Stimulated activated CD8-positive, alpha-beta memory T cell treated with anti-CD3 and anti-CD28 coated beads, Interleukin-4, amount 100 ng/mL, for 1 hour (primary cell): ENCODE measurements at places on chromosomes 6 and 20.

DNA sequence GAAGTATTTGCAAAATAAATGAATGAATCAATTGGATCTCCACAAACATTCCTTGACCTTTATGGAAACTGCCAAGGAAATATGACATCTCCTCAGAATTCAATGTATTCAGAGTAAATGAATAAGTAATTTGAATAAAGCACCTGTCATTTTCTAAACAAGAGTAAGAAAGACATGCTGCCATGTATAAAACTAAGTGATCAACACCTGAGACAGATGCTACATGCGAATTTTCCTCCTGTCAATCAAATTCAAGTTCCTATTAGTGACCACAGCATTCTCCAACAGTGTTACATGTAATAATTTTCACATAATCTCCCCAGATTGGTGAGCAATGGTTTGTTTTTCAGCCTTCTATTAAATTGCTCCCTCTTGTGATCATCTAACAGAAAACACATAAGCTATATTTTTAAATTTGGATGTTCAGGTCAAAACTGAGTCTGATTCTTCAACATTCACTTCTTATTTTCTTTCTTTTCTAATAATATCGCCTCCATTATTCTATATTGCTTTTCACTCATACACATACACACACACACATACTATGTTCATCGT lies 163.2 kb upstream of the RNF217 start:
- DNase-seq: no peak

GRCh38 chr6:127515794-127516661 lies 3.1 kb downstream of the MTCL3 start:
- DNase-seq: peak; percentile 8

DNA sequence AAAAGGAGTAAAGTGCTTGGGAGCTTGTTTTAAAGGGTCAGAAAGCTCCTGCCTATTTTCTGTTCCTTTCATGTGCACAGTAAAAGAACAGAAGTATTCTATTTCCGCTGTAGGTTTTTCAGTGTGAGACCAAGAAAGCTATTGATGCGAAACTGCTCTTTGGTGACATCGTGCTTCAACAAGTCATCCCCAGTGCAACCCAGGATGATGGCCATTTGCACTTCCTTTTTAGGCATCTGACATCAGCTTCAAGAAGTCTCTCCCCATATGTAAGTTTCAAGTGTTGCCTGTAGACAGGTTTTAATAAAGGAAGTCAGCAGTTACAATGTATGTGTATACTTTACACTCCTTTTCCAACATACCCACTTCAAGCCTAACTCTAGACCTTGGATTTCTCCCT lies 131.6 kb downstream of the RFX6 start:
- no peak for DNase-seq

- no peak for DNase-seq
Measured at GRCh38 chr6:6951355-6951754, 156.4 kb upstream of the RREB1 start.

GRCh38 chr6:136579800-136580199 lies 29.6 kb upstream of the MAP7 start:
- DNase-seq: no peak

GRCh38 chr6:155614606-155615005 lies 159.0 kb upstream of the NOX3 start:
- DNase-seq: no peak

GRCh38 chr6:118674772-118675171 lies 23.4 kb upstream of the CEP85L start:
- no peak for DNase-seq

GRCh38 chr20:63309261-63310071 lies 16.5 kb downstream of the COL20A1 start:
- DNase-seq: no peak

- DNase-seq: no peak
Measured at GRCh38 chr6:19998541-19998940, 161.4 kb downstream of the ID4 start.

- DNase-seq: no peak
Measured at GRCh38 chr20:63217706-63218105, 1.8 kb upstream of the YTHDF1 start.

DNA sequence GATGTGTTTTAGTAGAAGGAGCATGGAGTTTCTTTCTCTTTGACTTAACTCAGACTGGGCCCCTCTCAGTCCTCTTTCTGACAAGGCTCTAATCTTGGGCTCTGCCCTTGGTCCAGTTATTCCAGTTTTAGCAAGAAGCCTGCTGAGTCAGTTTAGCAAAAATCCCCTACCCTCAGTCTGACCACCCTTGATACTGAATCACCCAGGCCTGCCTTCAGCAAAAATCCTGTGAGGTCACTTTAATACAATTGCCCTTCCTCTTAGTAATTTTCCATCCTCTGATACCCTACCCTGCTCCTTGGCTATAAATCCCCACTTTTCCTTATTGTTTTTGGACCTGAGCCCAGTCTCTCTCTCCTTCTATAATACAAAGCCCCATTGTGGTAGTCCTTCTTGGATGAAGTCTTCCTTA lies 326.7 kb upstream of the NOX3 start:
- DNase-seq: no peak

- DNase-seq: no peak
Measured at GRCh38 chr20:45060294-45060693, 40.6 kb downstream of the KCNS1 start.

- DNase-seq: no peak
Measured at GRCh38 chr20:5146871-5147592, 20.2 kb downstream of the CDS2 start.

DNA sequence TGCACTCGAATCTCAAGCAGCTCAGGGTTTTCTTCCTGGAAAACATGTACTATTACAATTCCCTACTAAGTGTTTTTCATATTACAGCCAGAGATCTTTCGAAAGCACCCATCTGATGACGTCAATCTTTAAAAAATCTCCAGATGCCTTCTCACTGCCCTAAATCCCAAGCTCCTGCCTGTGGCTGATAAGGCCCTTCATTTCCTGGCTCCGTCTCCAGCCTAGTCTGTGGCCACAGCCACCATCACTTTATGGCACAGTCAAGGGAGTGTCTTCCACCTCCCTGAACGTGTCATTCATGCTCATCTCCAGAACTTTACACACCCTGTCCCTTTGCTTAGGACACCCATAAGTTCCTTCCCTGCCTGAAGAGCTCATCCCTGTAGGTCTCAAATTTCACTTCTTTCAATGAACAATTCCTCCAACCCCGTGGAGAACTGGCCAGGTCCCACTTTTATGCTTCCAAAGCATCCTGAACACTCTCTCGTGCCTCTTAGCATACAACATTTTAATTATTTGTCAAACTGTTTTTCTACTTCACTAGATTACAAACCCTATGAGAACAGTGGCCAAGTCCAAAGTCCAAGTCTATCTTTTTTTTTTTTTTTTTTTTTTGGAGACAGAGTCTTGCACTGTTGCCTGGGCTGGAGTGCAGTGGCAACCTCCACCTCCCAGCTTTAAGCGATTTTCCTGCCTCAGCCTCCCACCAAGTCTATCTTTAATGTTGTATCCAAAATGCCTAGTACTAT lies 106.1 kb upstream of the AGPAT4 start:
- no peak for DNase-seq

- DNase-seq: no peak
Measured at GRCh38 chr20:38202982-38203293, 37.9 kb upstream of the TGM2 start.

DNA sequence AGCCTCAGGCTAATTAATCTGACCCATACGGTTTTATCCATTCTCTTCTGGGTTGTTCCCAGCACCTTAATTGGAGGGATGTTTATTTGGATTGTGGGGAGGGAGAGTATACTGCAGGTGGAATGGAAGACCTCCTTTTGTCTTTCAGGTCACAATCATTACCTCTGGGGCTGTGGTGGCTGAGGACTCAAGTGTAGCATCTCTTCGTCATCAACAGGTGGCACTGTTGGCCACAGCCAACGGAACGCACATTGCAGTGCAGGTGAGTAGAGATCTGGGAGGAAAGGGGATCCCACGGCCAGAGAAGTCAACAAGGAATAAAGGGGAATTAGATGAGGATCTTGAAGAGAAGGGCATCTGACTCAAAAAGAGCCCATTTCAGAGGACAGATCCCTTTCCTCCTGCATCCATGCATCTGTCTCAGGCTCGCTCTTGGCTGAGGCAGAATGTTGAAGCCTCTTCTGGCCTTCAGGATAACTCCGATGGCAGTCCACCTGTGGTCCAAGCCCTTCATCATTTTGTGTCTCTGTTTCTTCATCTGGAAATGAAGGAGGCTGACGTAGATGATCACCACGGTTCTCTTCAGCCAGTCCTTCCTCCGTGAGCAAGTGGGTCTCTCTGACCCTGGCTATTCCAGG lies 3.2 kb upstream of the DEF6 start:
- no peak for DNase-seq

DNA sequence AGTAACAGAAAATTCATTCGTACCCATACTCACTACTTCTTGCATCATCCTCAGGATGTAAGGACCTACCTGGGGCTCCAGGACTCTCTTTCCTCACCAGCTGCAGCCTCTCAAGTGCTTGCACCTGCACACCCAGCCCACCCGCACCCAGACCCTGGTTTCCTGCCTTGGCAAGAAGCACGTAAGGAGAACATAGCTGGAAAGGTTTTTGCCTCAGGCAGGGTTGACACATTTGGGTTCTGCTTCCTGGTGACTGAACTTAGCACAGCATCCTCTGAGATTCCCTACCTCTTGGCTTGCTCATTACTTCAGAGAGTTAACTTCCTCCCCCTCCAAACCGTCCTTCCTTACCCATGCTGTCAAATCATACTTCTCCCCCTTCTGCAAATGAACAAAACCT lies 556.9 kb downstream of the CD83 start:
- DNase-seq: no peak

- DNase-seq: no peak
Measured at GRCh38 chr6:25684565-25684964, 32.5 kb downstream of the SCGN start.

- no peak for DNase-seq
Measured at GRCh38 chr6:78629154-78629721, 238.1 kb upstream of the IRAK1BP1 start.

- DNase-seq: peak; percentile 49
Measured at GRCh38 chr6:95577304-95578105, at the start of gene MANEA. MANEA (plus strand) TSS chr6:95577535; CDS start chr6:95586440, 8,905 bp downstream.

DNA sequence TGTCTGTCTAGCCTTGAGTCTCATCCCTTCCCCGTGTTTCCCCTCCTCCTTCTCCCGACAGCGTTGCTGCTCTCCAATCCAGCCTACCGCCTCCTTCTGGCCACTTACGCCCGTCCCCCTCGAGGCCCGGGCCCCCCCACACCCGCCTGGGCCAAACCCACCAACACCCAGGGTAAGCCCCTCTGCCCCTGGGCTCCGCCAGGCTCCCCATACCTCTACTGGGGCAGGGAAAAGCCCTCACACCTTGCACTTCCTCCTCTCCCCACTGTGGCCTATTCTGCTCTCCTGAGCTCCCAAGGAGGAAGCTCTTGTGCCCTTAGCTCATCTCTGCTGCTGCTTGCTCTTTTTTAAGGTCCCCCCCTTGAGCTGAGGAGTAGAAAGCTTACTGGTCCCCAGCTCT lies 11.0 kb downstream of the DDR1 start:
- DNase-seq: no peak

DNA sequence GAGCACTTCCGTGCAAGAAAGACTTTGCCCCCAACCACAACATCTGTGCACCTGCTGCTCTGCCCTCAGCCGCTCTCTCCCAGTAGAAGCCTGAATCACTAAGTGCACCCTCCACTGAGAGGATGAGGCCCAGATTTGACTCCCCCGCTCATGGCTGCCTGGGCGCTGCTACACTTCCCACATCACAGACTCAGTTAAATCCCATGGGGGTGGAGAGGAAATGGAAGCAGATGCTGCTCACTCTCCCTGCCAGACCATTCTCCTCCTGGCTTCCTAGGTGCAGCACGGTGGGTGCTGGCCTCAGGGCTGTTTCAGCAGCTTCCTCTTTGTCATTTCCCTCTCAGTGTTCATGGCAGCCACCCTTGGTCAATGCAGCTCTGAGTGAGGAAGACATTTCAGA lies 4.8 kb downstream of the CST5 start:
- DNase-seq: no peak

DNA sequence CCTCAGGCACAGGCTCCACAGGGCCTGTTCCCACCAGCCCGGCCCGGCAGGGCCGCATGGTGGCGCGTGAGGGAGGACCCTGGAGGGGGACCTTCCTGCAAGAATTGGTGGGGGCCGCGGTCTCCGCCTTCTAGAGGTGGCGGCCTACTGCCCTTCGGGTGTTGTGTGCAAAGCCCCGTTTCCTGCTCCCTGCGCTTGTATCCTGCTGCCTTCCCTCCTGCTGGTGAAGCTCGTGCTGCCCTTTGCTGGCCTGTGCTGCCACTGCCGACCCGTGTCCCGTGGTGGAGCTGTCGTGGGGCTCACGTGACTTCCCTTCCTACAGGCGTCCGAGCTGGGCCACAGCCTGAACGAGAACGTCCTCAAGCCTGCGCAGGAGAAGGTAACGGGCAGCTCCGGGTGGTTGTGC lies 8.4 kb upstream of the COL20A1 start:
- DNase-seq: no peak

- DNase-seq: no peak
Measured at GRCh38 chr6:5450073-5450472, 188.8 kb downstream of the FARS2 start.

GRCh38 chr20:51575486-51575885 lies 33.0 kb upstream of the NFATC2 start:
- no peak for DNase-seq

- DNase-seq: no peak
Measured at GRCh38 chr6:119215885-119216590, 133.5 kb downstream of the MAN1A1 start.

GRCh38 chr6:104449918-104450317 lies 409.8 kb downstream of the HACE1 start:
- no peak for DNase-seq
